Vagina (tissue), 2 donors: ENCODE measurements at places on chromosomes 1 and 21.
A peak's percentile ranks its signal among the peaks of the same experiment; 100 is the strongest.

DNA sequence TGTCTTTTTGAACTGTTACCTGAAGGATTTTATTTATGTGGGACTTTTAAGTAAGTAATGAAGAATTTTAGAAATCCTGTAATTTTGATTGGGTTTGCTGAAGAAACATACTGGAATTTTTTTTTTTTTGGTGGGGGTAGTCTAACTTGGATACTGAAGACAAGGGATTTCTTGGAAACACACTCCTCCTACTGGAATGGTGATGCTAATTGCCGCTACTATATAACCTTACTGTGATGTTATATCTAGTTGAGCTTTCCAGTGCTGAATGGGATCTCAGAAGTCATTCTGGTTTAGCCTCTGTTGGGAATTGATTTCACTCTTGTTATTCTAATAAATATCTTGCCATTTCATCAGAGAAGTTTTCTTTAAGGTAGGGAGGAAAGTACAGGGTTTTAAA is 8.4 kb downstream of the PPP2R5A start:
- DNase-seq, result no peak
- H3K36me3 ChIP-seq, result no peaks in the 10 kb centered on the region
- H3K27me3 ChIP-seq, result no peaks in the 10 kb centered on the region
- H3K4me3 ChIP-seq, result no peak overlapping the region

GRCh38 chr21:29939924-29940275 is at the start of gene GRIK1:
Gene GRIK1, minus strand, starts transcription at chr21:29939996.
- H3K4me3 ChIP-seq, result peak within 1 kb of the TSS; percentile 43
- no peak within 1 kb of the TSS for H3K27ac ChIP-seq
- DNase-seq, result no peak
- no peaks in the 10 kb centered on the region for H3K36me3 ChIP-seq
- no peaks in the 10 kb centered on the region for H3K4me1 ChIP-seq

DNA sequence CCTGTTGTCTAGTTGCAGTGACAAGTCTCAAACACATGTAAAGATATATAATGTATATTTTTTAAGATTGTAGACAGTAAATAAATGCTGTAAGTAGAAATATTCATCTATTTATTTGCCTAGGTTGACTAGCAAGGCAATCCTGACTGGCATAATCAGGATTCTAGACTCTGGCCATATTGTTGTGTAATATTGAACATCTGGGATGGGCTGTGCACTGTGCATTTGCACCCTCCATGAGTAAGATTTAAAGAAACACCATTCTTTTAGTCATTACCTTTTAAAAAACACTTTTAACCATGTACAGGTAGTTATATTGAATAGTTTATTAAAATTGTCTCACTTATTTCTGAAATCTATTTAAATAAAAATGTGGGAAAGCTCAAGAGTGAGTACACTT is 32.4 kb downstream of the RASAL2 start:
- H3K4me1 ChIP-seq, result peaks cover 13% of the 10 kb centered on the region
- H3K36me3 ChIP-seq, result no peaks in the 10 kb centered on the region
- no peaks in the 10 kb centered on the region for H3K27me3 ChIP-seq

DNA sequence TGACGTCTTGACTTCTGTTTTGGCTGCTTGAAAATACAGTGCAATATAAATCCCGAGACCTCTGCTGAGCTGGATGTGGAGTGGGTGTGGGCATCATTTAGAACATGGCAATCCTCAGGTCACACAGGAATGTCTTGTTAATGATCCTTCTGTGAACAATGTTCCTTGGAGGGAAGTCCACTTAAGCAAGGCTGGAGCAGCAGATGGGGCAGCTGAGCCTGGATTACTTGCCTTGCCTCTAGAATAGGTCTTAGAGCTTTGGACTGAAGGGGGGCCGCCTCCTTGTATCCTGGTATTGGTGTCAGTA is 926 bp upstream of the SCMH1 start:
- no peak overlapping the region for H3K4me3 ChIP-seq
- peak overlapping the region; percentile 91 for H3K27ac ChIP-seq
- no peaks in the 10 kb centered on the region for H3K27me3 ChIP-seq
- no peaks in the 10 kb centered on the region for H3K36me3 ChIP-seq
- no peak for DNase-seq

DNA sequence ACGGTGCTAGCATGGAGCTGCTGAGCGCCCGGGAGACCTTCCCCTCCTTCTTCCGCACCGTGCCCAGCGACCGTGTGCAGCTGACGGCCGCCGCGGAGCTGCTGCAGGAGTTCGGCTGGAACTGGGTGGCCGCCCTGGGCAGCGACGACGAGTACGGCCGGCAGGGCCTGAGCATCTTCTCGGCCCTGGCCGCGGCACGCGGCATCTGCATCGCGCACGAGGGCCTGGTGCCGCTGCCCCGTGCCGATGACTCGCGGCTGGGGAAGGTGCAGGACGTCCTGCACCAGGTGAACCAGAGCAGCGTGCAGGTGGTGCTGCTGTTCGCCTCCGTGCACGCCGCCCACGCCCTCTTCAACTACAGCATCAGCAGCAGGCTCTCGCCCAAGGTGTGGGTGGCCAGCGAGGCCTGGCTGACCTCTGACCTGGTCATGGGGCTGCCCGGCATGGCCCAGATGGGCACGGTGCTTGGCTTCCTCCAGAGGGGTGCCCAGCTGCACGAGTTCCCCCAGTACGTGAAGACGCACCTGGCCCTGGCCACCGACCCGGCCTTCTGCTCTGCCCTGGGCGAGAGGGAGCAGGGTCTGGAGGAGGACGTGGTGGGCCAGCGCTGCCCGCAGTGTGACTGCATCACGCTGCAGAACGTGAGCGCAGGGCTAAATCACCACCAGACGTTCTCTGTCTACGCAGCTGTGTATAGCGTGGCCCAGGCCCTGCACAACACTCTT is 1.1 kb downstream of the TAS1R3 start:
- H3K4me3 ChIP-seq, result no peak overlapping the region
- no peaks in the 10 kb centered on the region for H3K27me3 ChIP-seq
- H3K4me1 ChIP-seq, result peaks cover 37% of the 10 kb centered on the region
- DNase-seq, result no peak
- H3K36me3 ChIP-seq, result peaks cover 11% of the 10 kb centered on the region

DNA sequence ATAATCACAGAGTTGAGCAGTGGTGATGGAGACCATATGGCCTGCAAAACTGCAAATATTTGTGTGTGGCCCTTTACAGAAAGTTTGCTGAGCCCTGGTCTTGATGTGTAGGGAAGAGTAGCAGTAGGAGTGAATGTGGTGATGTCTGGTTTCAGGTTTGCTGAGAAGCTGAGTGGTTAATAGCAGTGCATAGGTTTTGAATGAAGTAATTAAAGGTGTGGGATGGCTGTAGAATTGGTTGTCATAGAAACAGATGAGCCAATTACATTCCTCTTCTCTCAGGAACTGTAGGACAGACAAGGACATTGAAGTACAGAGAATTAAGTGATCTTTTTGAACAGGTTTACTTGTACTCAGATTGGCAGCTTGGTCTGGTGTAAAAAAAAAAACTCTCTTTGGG is 37.4 kb downstream of the PRDM2 start:
- no peak overlapping the region for H3K4me3 ChIP-seq
- H3K4me1 ChIP-seq, result peaks cover 9% of the 10 kb centered on the region
- no peak for DNase-seq
- H3K36me3 ChIP-seq, result no peaks in the 10 kb centered on the region

- H3K4me3 ChIP-seq, result no peak overlapping the region
- no peaks in the 10 kb centered on the region for H3K36me3 ChIP-seq
- peaks cover 11% of the 10 kb centered on the region for H3K4me1 ChIP-seq
- H3K27ac ChIP-seq, result no peak overlapping the region
Measured at GRCh38 chr1:219144658-219145315, 28.9 kb upstream of the LYPLAL1 start.

DNA sequence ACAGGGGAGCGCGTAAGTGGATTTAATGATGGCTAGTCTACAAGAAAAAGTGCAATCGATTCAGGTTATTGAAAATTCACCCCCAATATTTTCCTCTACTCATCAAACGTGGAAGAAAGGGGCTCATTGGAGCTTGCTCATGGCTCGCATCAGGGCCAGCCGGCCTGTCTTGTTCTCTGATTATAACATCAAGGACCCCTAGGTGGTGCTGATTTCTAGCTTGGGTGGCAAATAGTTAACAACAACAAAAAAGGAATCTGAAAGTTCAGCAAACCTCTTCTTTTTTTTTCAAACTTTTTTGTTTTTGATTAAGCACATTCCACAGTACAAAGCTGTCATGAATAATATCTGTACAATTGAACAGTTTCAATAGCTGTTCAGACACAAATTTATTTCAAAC is 35.8 kb upstream of the SOD1 start:
- DNase-seq, result no peak
- no peaks in the 10 kb centered on the region for H3K36me3 ChIP-seq
- no peaks in the 10 kb centered on the region for H3K4me1 ChIP-seq
- no peak overlapping the region for H3K4me3 ChIP-seq

DNA sequence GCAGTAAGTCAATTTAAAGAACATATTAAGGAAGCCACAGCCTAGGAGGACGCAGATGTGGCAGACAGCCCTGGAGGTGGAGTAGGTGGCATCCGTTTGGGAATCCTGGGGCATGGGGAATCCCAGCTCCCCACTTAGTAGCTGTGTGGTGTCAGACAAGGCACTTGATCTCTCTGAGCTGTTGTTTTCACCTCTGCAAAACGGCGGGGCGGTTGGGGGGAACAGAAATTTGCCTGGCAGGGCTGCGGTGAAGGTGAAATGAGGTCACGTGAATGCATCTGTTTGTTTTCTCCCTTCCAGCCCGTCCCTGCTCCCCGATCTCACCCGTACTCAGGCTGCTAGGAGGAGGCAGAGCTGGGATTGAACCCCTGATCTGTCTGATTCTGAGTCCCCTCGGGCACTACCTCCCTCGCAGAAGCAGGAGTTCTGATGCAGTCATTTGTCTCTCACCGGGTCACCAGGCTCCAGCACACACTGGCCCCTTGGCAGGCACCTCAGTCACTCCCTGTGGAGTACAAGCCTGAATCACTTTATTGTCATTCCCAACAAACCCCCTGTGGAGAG is 2.2 kb upstream of the LAPTM5 start:
- DNase-seq, result no peak
- no peaks in the 10 kb centered on the region for H3K4me1 ChIP-seq
- H3K36me3 ChIP-seq, result no peaks in the 10 kb centered on the region
- H3K27ac ChIP-seq, result no peak overlapping the region
- no peak overlapping the region for H3K4me3 ChIP-seq

DNA sequence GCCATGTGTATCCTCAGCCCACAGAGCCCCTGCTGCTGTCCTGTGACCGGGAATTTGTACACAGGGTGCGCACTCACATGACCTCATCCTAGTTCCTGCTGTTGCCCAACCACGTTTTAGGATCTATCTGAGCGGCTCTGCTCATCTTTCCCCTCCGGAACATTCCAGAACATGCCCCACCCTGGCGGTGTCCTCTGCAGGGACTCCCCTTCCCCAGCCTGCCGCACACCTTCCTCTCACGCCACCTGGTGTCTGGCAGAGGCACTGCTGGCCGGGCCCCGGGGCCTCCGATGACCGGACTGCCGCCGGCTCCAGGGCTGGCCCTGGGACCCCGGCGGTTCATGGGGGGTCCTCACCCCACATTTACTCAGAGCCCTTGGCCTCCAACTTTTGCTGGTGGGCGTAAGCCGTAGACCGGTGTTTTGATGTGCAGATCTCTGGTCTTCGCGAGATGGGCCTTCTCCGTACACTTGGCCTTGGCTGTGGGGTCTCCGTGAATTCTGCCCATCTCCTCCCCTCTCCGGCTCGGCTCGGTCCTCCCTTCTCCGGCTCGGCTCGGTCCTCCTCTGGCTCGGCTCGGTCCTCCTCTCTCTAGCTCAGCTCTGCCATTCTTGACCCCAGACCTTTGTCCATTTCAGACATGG is 29.5 kb downstream of the ARHGEF16 start:
- peaks cover 11% of the 10 kb centered on the region for H3K4me1 ChIP-seq
- H3K27ac ChIP-seq, result no peak overlapping the region
- no peak overlapping the region for H3K4me3 ChIP-seq
- no peak for DNase-seq
- H3K36me3 ChIP-seq, result no peaks in the 10 kb centered on the region

DNA sequence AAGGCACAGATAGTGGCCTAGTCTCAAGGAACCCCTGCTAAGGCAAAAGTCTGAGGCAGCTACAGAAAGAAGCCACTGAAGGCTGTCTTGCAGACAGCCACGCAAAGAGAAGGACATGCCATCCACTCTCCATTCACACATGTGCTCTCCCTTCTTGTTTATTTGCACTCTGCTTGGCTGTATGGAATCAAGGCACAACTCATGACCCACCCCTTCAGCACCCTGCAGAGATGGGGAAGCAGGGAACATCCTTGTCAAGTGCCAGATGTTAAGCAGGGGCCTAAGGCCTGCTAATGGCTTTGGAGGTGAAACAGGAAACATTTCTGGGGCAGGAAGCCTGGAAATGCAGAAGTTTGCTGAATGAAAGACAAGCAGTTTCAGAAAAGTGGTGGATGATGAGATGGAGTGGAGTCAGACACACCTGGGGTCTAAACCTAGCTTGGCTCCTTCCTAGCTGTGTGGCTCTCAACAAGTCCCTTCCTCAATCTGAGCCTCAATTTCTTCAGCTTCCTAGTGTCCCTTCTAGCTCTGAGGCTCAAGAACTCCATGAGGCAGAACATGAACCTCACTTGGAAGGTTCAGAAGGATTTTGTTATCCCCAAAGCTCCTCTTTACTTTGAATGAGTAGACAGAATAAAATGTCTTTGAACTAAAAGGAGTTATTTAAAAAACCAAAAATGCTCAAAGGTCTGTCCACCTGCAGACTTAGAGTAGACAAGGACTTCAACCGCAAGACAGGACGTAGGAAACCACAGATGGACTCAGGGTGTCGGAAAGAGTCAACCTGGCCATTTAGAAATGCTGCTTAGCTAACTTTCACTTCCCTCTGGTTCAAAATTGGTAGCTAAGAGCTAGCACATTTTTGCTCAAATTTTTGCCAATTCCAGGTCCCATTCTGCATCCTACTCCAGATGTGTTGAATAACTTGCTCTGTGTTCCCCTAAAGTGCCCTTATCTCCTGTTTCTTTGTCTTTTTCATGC is 283.1 kb downstream of the PLPP3 start:
- H3K4me1 ChIP-seq, result peaks cover 16% of the 10 kb centered on the region
- no peak overlapping the region for H3K4me3 ChIP-seq
- H3K36me3 ChIP-seq, result no peaks in the 10 kb centered on the region
- no peak for DNase-seq

- DNase-seq, result no peak
- H3K27ac ChIP-seq, result no peak overlapping the region
- peaks cover 46% of the 10 kb centered on the region for H3K4me1 ChIP-seq
- H3K4me3 ChIP-seq, result no peak overlapping the region
- H3K36me3 ChIP-seq, result no peaks in the 10 kb centered on the region
Measured at GRCh38 chr1:161127649-161128048, 4.8 kb downstream of the DEDD start.
